ENCODE measurements at places on chromosomes 6 and 20. TPM values are rescaled to one million over a fixed set of nuclear protein-coding genes. Genes with fewer than 3 reads are reported as not detected.

DNA sequence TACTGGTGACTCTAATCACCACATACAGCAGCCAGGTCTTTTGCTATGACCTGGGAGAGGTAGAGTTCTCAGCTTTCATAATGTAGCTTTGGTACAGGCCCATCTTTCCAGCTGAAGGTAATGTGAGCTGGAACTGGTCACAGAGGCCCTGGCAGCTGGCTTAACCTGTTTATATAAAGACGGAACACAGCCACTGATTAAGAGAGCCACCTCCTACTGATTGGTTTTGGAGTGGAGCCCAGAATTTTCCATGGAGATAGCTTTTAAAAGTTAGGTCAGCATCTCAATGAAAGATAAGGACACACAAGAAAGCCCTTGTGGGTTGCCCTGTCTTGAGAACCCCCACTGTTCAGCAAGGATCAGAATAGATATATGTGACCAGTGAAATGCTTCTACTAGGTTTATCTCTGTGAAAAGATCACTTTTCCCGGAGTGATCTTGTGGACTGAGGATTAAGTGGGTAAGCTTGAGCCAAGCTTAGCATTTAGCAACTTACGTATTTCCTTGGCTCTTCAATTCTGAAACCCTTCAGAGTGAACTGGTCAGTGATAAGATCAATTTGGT lies 213.7 kb upstream of the CITED2 start:
- peaks cover 27% of the 10 kb centered on the region for H3K4me1 ChIP-seq
- H3K27ac ChIP-seq: peak overlapping the region; percentile 29
- H3K36me3 ChIP-seq: no peaks in the 10 kb centered on the region
- peak; percentile 61 for DNase-seq
- H3K27me3 ChIP-seq: no peaks in the 10 kb centered on the region

GRCh38 chr6:110799189-110799588 lies 16.1 kb downstream of the CDK19 start:
- H3K4me1 ChIP-seq: no peaks in the 10 kb centered on the region
- DNase-seq: no peak
- no peak overlapping the region for H3K4me3 ChIP-seq
- H3K36me3 ChIP-seq: no peaks in the 10 kb centered on the region
- H3K27ac ChIP-seq: no peak overlapping the region

DNA sequence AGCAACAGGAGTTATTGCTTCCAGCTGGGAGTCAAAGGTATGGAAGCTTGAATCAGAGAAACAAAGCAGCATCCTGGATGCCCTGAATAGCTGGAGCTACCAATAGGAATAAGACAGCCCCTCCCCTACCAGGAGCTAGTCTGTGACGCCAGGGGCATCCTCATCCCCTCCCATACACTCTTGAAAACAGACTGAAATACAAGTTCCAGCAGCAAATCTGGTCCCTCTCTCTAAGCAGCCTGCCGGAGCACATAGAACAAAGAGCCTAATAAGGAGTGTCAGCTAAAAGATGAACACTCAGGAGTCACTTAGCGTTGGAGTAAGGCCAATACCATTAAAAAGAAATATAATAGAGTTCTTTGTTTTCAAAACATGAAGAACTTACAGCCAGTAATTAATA lies 25.6 kb downstream of the FILIP1 start:
- H3K4me1 ChIP-seq: no peaks in the 10 kb centered on the region
- DNase-seq: no peak
- no peak overlapping the region for H3K4me3 ChIP-seq
- no peaks in the 10 kb centered on the region for H3K36me3 ChIP-seq

GRCh38 chr20:39188266-39188765 lies 226.2 kb downstream of the DHX35 start:
- H3K36me3 ChIP-seq: no peaks in the 10 kb centered on the region
- no peak overlapping the region for H3K4me3 ChIP-seq
- H3K4me1 ChIP-seq: peaks cover 22% of the 10 kb centered on the region
- no peaks in the 10 kb centered on the region for H3K27me3 ChIP-seq
- H3K27ac ChIP-seq: peak overlapping the region; percentile 42
- peak; percentile 29 for DNase-seq

DNA sequence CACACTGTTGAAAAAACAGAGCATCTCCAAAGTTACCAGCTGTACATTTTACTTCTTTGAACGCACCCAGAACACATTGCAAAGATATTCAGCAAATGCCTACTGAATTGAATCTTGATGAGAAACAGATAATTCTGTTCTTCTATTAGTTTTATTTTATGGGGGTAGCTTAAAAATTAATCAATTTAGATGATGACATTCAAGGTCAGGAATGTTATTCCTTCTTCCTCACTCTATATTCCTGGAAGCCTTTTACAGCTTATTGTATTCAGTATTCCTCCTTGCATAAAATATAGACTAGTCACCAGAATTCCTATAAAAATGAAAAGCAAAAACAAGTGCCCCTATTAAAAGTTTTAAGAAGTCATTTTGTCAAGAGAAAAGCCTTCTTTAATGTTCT lies 21.4 kb upstream of the GMDS start:
- no peaks in the 10 kb centered on the region for H3K27me3 ChIP-seq
- no peak overlapping the region for H3K27ac ChIP-seq
- H3K4me3 ChIP-seq: no peak overlapping the region

DNA sequence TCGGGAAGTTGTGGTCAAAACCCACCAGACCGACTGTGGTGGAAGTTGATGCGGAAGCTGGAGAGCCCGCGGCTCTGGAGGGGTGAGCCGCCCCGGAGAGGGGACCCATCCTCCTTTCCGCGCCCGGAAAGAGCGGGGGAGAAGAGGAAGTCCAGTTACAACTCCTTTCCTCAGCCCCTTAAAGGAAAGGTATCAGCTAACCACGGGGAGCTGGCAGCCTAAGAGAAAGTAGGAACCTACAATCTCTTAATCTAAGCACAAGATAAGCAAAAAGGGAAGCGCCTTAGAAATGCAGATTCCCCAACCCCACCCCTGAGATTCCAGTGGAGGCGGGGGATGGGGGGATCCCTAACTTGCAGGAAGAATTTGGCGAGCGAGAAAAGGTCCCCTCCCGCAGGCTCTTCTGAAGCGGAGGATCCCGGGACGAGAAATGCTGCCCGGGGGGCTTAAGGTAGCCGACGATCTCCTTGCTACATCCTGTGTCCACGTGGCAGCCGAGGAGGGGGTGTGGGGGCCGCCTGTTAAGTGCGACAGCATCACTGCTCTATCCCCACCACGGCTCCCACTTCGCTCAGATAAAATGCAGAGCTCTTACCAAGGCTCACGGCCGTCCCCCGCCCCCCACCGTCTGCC lies 87.5 kb downstream of the ZFP64 start:
- H3K27me3 ChIP-seq: no peaks in the 10 kb centered on the region
- DNase-seq: no peak
- no peaks in the 10 kb centered on the region for H3K36me3 ChIP-seq
- H3K4me3 ChIP-seq: no peak overlapping the region
- H3K27ac ChIP-seq: no peak overlapping the region
- H3K4me1 ChIP-seq: no peaks in the 10 kb centered on the region

- H3K36me3 ChIP-seq: no peaks in the 10 kb centered on the region
- no peak overlapping the region for H3K4me3 ChIP-seq
- peaks cover 18% of the 10 kb centered on the region for H3K27me3 ChIP-seq
- no peaks in the 10 kb centered on the region for H3K4me1 ChIP-seq
- DNase-seq: no peak
These were observed 18.7 kb downstream of the KIF25 start for GRCh38 chr6:168016176-168016620.

DNA sequence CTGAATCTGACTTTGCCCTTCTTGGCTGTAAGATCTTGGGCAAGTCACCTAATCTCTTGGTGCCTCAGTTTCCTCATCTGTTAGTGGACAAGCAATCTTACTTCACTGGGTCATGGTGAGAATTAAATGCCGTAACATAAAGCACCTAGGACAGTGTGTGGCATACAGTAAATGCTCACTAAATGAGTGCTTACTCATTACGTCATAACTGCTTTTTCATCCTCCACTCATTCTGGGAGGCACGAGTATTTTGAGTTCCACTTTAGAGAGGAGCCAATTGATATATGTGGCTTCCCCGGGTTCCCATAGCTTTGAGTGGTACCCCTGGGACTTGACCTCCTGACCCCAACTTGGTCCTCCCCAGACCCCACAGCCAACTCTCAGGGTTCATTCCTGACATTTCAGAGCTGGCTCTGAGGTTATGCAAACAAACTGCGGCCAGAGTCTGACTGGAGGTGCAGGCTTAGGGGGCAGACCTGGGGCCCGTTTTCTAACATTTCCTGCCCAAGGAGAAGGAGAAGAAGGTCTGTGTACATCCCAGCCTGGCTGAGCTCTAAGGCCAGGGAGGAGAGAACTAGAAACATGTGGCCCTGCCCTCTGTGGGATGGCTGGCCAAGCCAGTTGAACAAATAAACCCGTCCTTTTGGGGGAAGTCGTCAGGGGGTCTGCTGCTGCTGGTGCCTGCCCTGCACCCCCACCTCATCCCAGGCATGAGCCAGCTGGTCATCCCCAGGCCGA lies 5.8 kb downstream of the ANGPT4 start:
- no peak overlapping the region for H3K27ac ChIP-seq
- DNase-seq: no peak
- H3K27me3 ChIP-seq: peaks cover 44% of the 10 kb centered on the region

- peaks cover 27% of the 10 kb centered on the region for H3K36me3 ChIP-seq
- peak overlapping the region; percentile 95 for H3K4me3 ChIP-seq
- H3K4me1 ChIP-seq: peaks cover 44% of the 10 kb centered on the region
These were observed 1.3 kb downstream of the SLCO4A1 start for GRCh38 chr20:62643521-62644043.

- no peak overlapping the region for H3K4me3 ChIP-seq
- H3K27me3 ChIP-seq: no peaks in the 10 kb centered on the region
- no peak overlapping the region for H3K27ac ChIP-seq
- no peaks in the 10 kb centered on the region for H3K36me3 ChIP-seq
These were observed 22.4 kb upstream of the UTRN start for GRCh38 chr6:144262470-144263369.

MLN gene
- not detected for total RNA-seq

TP53TG5 gene
- not detected for total RNA-seq

OR11A1 gene
- not detected for total RNA-seq

IBTK gene
- 20.0 TPM for total RNA-seq

Measured in PC-3 (cell line).